ENCODE measurements at places on chromosomes 1 and 21.

DNA sequence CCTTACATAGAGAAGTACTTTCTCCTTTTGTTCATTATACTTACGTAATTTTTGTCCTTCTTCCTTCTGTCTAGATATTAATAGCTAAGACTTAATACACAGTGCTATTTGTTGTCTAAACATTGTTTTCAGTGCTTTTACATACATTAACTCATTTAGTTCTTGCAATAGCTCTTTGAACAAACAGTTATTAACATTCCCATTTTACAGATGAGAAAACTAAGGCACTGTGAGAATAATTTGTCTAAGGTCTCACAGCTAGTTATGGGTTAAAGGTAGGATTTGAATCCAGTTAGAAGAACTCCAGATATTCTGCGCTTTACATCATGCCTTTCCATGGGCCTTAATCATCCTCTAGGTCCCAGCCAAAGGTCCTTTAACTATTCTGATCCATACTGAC lies 19.6 kb downstream of the CCDC17 start:
- DNase-seq: no peak

DNA sequence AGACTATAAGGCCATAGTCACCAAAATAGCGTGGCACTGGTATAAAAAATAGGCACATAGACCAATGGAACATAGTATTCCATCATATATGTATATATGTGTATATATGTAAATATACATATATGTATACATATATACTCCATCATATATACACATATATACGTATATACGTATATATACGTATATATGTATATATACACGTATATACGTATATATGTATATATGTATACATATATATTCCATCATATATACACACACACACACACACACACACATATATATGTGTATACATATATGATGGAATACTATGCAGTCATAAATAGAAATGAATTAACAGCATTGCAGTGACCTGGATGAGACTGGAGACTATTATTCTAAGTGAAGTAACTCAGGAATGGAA lies 204.6 kb downstream of the LTN1 start:
- no peak for DNase-seq

DNA sequence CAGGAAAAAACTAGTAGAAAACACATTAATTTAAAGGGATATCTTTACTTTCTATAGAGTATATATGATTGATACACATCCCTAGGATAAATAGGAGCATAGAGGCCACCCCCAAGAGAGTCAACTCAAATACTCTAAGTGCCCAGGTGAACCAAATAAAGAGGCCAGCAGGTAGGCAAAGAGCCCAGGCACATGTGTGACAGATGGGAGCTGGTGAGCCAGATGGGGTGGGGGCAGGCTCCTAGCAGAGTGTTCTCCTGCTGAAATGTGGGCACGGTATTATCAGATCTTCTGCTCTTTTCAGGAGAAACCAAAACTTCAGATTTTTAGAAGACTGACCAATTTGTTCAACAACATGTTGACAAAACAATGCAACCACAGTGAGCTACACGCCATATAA lies 333.4 kb upstream of the PKN2 start:
- DNase-seq: no peak

GRCh38 chr1:51990478-51990965 lies at the start of gene RAB3B:
RAB3B (minus strand) TSS chr1:51990700; CDS start chr1:51977117, 13,583 bp downstream.
- DNase-seq: peak; percentile 89

- DNase-seq: no peak
Observed at GRCh38 chr1:46480959-46481646, 8.5 kb upstream of the DMBX1 start.

- no peak for DNase-seq
Observed at GRCh38 chr1:152190589-152190988, 31.6 kb upstream of the RPTN start.

GRCh38 chr1:108661030-108661609 lies at the start of gene HENMT1:
HENMT1 (minus strand) TSS chr1:108661093; CDS start chr1:108659884, 1,209 bp downstream.
- peak; percentile 85 for DNase-seq

GRCh38 chr1:234212764-234213657 lies 160.2 kb upstream of the COA6 start:
- peak; percentile 46 for DNase-seq

DNA sequence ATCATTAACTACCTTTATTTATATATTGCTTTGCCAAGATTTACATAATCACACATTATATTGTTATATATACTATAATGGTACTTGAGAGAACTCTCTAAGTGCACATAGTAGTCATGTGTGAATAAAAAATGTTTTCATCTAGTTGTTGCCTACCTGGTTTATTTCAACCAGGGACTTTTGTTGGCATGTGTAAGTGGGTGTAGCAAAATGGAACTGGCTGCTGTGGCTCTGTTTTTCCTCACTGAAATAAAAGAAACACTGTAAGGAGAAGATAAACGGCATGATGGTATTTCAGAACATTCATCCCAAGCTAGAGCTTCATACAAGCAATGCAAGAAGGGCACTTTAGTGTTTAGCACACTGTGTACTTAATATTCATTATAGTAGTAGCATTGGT lies 14.9 kb downstream of the RBBP4 start:
- DNase-seq: no peak

GRCh38 chr1:225860107-225860506 lies 22.1 kb downstream of the TMEM63A start:
- no peak for DNase-seq

GRCh38 chr21:21051109-21052055 lies 53.2 kb downstream of the NCAM2 start:
- DNase-seq: no peak

DNA sequence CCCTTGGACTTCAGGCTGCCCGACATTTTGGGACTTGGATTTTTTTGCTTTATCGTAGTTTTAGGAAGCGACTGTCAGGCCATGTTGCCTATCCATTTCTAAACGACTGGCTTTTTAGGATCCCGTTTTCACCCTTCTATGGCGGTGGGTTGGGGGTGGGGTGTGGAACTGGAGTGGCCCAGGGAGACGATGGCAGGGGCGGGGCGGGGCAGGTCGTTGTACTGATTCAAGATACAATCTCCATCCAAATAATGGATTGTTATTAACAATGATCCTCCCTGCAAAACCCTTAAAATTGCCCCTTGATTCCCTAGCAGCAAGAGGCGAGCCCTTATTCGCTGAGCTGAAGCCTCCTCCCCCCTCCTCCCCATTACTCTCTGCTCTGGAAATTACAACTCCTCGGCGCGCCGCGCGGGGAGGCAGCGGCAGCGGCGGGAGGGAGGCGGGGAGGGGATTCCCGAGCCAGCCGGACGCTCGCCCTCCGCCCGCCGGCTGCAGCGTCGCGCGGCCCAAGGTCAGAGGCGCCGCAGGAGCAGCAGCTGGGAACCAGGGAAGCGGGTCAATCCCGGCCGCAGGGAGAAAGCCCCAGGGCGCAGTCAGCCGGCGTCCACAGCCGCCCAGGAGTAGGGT lies at the start of gene TRIM67:
TRIM67 (plus strand) TSS at position 392 of the 630 bp plus-strand sequence. CDS start 912 bp downstream, outside the sequence.
- peak; percentile 16 for DNase-seq

GRCh38 chr1:234758851-234759250 lies 148.9 kb upstream of the IRF2BP2 start:
- no peak for DNase-seq

- DNase-seq: peak; percentile 25
Observed at GRCh38 chr1:153626904-153627714, at the start of gene S100A13. S100A13 (minus strand) TSS chr1:153627505; CDS start chr1:153626472, 1,033 bp downstream.

Data from activated CD4-positive, alpha-beta T cell treated with anti-CD3 and anti-CD28 coated beads for 48 hours (primary cell).